ENCODE measurements at places on chromosomes 1 and 21.

DNA sequence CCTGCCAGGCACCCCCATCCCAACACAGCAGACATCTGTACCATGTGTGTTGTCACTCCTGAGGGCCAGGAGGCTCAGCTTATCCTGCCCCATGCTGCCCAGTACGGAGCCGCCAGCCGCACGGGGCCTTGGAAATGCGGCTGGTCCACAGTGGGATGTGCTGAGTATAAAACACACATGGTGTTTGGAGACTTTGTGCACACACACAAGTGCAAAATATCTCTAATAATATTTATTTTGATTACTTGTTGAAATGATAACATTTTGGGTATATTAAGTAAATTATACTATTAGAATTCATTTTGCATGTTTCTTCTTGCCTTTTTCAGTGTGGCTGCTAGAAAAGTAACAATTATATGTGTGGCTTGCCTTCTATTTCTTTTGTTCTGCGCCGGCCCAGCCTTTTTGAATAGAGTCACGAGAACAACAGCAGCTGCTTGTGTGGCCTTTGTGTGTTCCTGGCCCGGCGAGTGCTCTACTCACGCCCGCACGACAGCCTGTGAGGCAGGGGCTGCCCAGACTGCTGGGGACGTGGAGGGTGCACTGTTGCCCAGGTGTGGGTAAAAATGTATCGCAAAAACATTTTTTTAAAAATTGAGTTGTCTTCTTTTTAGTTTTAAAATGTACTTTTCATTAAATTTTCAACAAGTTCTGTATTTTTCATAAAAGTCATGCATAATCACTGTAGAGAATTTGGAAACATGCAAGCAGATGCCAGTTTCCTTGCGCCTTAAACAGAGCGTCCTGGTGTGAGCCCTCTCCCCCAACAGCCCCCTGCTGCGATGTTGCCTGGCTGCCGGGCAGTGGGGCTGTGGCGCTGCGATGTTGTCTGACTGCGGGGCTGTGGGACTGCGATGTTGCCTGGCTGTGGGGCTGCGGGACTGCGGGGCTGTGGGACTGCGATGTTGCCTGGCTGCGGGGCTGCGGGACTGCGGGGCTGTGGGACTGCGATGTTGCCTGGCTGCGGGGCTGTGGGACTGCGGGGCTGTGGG is 35.5 kb downstream of the COQ8A start:
- DNase-seq, result no peak

DNA sequence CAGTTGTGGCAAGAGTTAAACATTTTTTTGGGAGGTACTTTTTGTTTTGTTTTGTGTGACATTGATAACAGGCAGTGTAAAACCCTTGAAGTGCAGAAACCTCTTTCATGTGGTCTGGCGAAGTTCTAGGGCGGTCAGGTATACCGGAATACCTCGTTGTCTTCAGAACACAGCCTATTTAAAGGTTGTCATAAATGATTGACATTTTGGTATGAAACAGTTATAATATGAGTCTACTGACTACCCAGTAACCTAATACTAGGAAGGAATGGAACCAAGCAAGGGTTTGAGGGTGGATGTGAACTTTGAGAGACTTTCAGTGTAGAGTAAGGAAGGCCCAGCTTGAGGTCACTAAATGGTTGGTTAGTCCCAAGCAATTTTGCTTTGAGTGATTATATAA is 40.5 kb downstream of the PATJ start:
- DNase-seq, result peak; percentile 85

- DNase-seq, result no peak
Observed at GRCh38 chr21:42513151-42513984, at the start of gene SLC37A1. Gene SLC37A1, plus strand, starts transcription at chr21:42513852. Its CDS starts 4,603 bp downstream, at chr21:42518455.

DNA sequence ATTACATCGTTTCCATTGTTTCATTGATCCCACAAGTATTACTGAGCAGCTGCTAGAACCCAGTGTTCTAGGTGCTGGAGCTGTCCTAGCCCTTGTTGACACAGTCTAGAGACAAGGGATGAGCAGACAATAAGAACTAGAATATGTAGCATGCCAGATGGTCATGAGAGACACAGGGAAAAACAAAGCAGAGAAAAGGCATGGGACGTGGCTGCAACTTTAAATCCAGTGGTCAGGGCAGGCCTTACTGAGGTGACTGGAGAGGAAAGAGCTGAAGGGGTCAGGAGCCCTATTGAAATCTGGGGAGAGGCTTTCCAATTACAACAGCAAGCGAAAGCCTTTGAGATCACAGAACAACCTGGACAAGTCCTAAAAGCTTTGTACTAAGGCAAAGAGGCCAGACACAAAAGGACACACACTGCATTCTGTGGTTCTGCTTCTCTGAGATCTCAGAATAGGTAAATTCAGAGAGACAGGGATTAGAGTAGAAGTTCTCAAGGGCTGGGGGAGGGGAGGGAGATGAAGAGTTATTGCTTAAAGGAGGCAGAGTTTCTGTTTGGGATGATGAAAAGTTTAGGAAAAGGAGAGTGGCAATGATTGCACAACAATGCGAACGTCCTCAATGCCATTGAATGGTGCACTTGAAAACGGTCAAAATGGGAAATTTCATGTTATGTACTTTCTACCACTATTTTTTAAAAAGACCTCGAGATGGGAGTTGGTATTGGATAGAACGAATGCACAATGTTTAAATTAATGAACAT is 467.4 kb upstream of the VAMP3 start:
- no peak for DNase-seq

DNA sequence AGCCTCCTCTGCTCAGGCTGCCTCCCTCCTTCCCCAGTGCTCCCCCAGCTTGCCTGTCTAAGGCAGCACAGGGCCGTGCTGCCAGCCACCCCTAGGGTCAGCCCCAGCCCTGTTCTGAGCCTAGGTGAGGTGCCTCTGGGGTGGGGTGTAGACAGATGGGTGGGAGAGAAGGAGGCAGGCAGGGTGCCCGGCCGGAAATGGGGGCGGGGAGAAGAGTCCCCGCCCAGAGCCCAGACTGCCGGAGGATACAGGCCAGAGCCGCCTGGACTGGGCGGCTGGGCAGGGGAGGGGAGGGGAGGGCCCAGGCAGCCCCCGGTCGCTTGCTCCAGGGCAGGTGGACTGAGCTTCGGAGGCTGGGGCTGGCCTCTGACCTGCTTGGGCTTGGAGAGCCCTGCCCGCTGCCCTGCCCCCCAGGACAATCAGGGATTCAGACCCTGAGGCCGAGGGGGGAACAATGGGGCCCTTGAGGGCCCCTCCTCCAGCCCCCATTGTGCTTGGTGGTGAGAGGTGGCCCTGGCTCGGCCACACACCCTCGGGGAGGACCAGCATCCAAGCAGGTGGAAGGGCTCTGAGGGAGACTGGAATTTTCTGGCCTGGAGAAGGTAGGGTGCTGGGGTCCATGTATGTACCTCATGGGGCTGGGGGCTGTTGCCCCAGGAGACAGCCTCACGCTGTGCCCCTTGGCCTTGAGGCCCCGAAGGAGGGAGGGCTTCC is at the start of gene GJC2:
TSS of gene GJC2 (plus strand) at position 525 of the 714 bp plus-strand sequence. CDS start 7,829 bp downstream, outside the sequence.
- DNase-seq, result no peak

GRCh38 chr1:161119092-161119903 is 1.4 kb downstream of the NIT1 start:
- peak; percentile 73 for DNase-seq

DNA sequence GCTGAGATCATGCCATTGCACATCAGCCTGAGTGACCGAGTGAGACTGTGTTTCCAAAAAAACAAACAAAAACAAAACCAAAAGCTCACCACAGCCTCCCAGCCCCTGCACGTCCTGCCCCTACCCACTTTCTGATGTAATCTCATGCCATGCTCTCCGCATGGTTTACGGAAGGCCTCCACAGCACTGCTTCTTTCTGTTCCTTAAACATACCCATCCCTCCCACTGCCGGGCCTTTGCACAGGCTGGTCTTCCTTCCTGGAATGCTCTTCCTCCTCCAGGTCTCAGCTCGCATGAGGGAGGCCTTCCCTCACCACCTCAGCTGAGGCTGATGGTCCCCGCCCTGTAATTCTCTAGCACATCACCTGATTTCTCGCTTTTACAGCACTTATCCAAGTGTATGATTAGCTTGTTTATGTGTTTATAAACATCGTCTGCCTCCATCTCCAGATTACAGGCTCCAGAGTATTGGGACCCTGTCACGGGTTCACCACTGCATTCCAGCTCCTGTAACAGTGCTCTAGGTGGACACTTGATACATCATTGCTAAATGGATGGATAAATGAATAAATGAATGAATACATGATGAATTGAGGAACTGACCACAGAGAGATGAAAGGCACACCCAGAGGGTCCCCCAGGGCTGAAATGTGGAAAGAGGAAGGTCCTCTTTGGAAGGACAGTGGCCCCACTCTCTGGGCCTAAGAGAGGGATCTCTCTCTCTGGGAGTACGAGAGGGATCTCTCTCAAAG is 22.1 kb downstream of the TCEA3 start:
- no peak for DNase-seq

DNA sequence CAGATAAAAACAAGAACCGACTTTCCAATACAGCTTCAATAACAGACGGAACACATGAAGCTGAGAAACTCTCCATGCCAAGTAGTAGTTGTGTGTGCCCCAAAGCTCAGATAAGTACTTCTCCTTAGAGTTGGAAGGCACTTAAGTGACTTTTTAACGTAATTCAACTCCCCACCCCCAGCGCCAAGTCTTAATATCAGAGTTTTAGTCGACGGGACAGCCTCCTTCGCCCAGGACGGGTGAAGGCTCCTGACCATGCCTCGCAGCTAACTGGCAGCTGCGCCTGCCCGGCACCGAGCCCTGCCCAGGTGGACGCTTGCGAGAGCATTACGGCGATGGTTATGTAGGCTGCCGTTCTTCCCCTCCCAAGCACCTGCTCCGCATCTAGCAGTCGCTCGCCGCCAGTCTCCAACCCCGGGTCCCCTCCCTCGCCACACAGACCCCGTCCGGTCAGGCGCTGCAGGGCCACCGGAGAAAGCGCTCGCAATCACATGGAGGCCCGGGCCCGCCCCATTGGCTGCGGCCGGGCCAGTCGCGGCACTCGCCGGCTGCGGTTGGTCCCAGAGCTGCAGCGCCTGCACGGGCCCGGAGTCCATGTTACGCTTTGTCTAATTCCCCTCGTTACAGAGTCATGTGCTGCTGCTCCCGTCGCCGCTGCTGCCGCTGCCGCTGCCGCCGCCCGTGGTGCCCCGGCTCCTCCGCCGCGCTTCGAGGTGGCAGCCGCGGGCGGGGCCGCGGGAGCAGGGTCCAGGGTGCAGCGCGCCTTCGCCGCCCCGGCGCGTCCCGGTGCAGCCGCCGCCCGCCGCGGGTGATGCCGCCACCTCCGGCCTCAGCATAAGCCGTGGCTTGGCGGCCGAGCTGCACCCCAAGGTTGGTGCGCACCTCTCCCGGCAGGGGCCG is at the start of gene LRRC8D:
TSS of gene LRRC8D (plus strand) at position 611 of the 900 bp plus-strand sequence. CDS start 112,037 bp downstream, outside the sequence.
- peak; percentile 60 for DNase-seq

- DNase-seq, result no peak
Observed at GRCh38 chr21:41864311-41865001, 14.7 kb downstream of the PRDM15 start.

GRCh38 chr1:67802565-67802964 is 30.7 kb downstream of the GNG12 start:
- no peak for DNase-seq

GRCh38 chr1:58583496-58583895 is 6.4 kb upstream of the TACSTD2 start:
- no peak for DNase-seq

- no peak for DNase-seq
Observed at GRCh38 chr1:244881552-244882280, 17.4 kb upstream of the HNRNPU start.

GRCh38 chr21:29208682-29209059 is 78.2 kb downstream of the MAP3K7CL start:
- no peak for DNase-seq

DNA sequence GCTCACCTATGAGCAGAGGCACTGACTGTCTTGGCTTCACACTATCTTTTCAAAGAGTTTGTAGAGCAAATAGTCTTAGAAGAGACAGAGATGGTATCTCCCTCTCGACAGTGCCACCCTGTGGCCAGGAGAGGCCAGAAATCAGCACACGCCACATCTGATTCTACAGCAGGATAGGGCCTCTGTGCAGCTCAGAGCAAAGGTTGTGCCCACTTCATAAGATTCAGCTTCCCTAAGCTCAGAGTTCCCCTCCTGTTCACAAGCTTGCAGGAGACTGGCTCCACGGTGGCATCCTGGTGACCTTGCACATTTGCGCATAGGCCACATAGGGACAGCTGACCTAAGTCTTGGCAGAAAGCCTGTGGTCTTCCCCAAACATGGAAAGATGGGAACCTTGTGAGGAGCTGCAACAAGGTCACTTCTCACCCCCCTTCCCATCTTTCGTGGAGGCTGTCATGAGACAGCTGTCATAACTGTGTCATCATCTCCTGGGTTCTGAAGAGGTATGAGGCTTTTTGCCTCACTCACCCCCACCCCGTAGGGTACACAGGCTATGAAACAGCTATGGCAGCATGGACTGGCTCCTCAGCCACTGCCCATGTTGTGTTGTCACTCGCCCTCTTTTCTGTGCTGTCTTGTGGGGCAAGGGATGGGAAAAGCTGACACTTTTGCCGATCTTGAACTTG is 3.0 kb downstream of the ITLN2 start:
- DNase-seq, result peak; percentile 63

- no peak for DNase-seq
Observed at GRCh38 chr1:237133921-237134320, 91.9 kb downstream of the RYR2 start.

DNA sequence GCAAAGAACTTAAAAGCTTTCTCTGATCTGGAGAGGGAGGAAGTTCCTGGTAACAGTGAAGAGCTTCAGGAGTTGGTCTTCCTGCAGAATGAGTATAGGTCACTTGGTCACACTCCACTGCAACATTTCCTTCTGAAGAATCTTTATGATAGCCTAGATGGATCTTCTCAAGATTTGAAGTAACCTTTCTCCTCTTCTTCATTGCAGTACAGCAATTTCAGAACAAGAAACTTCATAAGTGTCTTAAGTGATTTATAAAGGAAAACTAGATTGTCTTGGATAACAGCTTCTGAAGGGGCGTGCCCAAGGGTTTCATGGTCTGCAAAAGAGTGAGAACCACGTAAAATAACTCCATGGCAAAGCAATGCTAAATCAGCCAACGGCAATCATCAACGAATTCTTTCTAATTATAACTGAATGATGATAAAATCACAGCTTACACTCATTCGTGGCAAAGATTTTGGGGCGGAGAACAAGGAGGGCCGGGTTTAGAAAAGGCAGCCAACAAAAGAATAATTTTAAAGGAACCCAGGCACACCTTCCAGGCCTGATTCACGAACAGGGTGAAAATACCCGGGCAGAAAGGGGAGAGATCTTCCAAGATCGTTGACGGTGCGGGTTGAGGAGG is 53.9 kb upstream of the ASPM start:
- DNase-seq, result peak; percentile 46

DNA sequence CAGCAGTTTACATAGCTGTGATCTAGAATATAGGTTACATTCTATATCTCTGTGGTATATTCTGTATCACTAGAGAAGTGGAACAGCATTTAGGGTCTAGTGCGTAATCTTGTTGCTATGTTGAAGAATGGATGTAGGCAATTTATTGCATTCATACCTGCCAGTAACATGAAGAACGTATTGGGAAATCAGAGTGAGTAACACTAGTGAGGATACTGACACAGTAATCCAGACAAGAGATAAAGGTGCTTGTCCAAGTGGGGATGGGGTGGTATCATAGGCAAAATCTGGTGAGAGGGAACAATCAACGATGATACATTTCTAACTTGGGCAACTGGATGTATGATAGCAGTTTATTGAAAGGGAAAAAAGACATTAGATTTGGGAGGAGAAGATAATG is 9.8 kb downstream of the PPP2R5A start:
- no peak for DNase-seq

Measured in CD4-positive, alpha-beta T cell treated with Interleukin-4 for 4 hours (primary cell).